NCI-H1436 treated with DMSO at 0.1 percent for 48 hours (cell line): ENCODE measurements at places on chromosomes 2 and 18.

- DNase-seq = no peak
Observed at GRCh38 chr2:236177604-236177966, 9.4 kb upstream of the GBX2 start.

DNA sequence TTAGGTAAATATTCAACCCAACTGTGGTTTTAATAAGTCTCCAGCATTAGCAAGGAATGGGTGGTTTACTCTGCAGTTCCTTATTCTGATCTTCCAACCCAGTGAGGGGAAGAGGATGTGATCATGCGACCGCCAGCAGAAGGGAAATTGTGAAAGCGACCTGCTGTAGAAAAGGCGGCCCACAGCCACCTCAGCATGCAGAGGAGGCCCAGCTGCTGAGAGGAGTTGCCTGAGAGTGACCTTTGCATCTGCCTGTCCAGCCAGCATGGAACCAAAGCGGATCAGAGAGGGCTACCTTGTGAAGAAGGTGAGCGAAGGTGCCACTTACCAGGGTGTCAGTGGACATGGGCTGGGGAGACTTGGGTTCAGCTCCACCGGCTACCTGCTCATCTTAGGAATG, at the start of gene PLEK:
Gene PLEK, plus strand, starts transcription at position 196 of the 400 bp plus-strand sequence. Its CDS starts 70 bp downstream, at position 266.
- no peak for DNase-seq

- no peak for DNase-seq
Observed at GRCh38 chr2:48756289-48756688, 765 bp upstream of the LHCGR start.

GRCh38 chr18:70194227-70194890, 11.1 kb downstream of the RTTN start:
- DNase-seq = no peak

DNA sequence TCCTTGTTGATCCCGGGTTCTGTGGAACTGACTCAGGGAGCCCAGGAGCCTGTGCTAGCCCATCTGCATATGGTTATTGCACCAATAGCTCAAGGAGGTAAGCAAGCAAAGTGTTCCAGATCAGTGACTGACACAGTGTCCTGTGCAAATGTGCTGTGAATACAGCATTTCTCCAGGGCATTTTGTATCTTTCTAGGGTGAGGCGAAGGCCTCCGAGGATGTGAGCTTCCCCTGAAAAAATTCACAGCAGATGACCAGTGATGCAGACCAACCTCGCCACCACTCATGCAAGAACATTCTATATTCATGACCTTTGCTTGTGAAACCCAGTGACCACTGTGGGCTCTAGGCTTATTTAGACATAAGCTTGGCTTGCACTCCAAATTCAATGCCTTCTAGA, 15.2 kb upstream of the NT5DC4 start:
- DNase-seq = no peak
